ENCODE measurements at places on chromosomes 1 and 21. TPM values are rescaled to one million over a fixed set of nuclear protein-coding genes. Genes with fewer than 3 reads are reported as not detected.

GRCh38 chr1:20361401-20361800, 70.7 kb downstream of the VWA5B1 start:
- no peak for DNase-seq

DNA sequence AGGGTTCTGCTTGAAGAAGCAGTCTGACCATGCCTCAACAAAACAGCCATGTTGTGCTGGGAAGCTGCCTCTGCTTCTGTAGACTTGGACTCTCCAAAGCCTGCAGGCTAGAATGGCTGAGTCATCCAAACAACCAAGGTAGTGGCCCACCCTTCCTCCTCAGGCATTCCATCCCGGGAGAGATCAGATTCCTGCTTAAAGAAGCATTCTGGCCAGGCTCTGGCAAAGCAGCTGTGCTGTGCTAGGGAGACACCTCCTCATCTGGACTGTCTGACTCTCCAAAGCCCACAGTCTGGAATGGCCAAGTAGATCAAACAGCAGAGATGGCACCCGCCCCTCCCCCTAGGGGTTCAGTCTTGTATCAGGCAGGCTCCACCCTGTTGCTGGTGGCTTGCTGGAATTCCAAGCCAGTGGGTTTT, 38.3 kb upstream of the F3 start:
- no peak for DNase-seq

- no peak for DNase-seq
These were observed 20.9 kb upstream of the RGL1 start for GRCh38 chr1:183783767-183784637.

DNA sequence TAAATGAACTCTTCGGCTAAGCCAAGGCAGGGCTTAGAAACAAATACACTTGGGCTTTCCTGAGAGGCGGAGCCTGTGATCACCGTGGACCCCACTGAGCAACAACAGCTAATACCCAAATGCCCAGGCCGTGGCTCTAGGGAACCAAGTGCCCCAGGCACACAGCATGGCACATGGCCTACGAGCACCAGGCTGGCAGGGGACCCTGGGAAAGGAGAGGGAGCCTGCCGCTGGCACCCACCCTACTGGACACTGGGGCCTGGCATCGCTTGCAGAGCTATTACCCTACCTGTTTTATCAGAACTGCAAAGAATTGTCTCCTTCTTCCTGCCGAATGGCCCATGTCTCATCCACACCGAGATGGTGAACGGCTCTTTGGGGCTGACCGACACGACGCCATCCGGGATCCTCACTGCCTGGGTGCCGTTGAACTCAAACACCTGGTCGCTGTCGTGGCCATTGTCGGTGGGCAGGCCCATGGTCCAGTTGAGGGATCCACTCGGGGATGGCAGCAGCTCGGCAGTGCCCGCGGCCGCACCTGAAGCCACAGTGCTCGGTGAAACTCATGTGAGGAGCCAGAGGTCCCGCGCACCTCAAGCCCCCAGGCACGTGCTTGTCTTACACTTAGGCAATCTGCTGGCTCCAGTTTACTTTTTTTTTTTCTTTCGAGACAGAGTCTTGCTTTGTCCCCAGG, 79.5 kb downstream of the CLSTN1 start:
- no peak for DNase-seq

GRCh38 chr1:28122183-28122582, 33.8 kb upstream of the EYA3 start:
- no peak for DNase-seq

Gene NBPF20
- 2.1 TPM for total RNA-seq

Gene AKR7A2
- total RNA-seq, result 104 TPM

Gene VSIG8
- not detected for total RNA-seq

Gene ELF3
- total RNA-seq, result 1,089 TPM
